Fibroblast of skin of right quadriceps (primary cell): ENCODE measurements at places on chromosomes 16 and 17.

DNA sequence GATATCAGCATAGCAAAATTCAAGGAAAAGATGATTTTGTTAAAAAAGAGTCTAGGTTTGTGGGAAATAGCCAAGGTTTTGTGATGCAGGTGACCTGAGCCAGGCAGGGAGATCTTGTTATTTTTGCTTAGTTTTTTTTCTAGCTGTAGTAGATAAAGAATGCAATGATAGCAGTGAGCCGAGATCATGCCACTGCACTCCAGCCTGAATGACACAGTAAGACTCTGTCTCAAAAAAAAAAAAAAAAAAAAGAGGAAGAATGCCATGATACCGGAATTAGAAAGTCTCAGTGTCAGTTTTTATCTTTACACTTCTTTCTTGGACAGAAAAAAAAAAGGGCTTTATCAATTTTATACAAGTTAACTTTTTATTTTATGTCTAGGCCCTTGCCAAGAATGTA, 27.5 kb downstream of the TMEM238L start:
- no peak for DNase-seq

GRCh38 chr17:8706431-8706830, 38.2 kb downstream of the CCDC42 start:
- no peak for DNase-seq

DNA sequence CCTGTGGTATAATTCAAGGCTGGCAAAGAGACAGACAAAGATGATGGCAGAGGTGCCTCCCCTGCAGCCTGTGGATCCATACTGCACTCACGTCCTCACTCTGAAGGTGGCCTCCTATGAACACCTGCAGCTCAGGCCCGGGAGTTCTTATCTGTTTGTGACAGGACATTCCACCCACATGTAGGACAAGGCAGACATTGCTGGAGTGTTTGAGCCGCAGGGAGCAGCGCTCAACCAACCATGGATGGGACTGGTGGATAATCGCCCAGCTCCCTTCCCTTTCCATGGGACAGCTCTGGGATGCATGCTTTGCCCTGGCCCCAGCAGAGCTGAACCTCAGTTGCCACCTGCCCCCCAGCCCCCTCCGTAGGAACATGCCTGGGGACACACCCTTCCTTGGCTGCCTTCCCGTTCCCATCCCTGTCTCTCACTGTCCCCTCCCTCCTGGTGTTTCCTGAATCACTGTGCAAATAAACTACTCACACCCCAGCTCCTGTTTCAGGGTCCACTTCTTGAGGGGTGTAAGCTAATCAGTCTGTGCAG, 22.2 kb downstream of the ITPRIPL2 start:
- no peak for DNase-seq

- DNase-seq, result no peak
Observed at GRCh38 chr16:14350081-14350480, 279.0 kb downstream of the MRTFB start.

- DNase-seq, result peak; percentile 98
Observed at GRCh38 chr17:82396601-82397435, 21.3 kb upstream of the HEXD start.

GRCh38 chr16:16096121-16096857, 127.0 kb downstream of the ABCC6 start:
- peak; percentile 77 for DNase-seq

GRCh38 chr17:73875346-73875745, 231.1 kb upstream of the SDK2 start:
- DNase-seq, result no peak

DNA sequence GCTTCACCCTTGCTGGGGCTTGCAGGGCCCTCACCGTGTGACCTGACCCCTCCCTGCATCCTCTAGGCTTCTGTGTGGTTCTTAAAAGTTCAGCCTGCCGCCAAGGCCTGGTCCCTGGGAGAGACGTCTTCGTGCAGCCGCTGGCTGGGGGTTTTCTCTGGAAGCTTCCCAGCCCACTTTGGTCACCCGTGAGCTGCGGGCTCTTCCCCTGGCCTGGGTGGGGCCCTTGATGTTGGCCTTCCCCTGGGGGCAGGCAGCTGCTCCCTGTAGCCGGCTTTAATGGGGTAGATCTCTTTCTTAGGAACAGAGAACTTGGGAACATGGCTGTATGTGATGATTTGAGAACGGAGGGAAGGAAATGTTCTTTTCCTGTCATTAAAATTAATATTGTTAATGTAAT, 32.7 kb downstream of the ZNF750 start:
- DNase-seq, result no peak

- no peak for DNase-seq
Observed at GRCh38 chr16:7602291-7602950, 269.8 kb downstream of the RBFOX1 start.

DNA sequence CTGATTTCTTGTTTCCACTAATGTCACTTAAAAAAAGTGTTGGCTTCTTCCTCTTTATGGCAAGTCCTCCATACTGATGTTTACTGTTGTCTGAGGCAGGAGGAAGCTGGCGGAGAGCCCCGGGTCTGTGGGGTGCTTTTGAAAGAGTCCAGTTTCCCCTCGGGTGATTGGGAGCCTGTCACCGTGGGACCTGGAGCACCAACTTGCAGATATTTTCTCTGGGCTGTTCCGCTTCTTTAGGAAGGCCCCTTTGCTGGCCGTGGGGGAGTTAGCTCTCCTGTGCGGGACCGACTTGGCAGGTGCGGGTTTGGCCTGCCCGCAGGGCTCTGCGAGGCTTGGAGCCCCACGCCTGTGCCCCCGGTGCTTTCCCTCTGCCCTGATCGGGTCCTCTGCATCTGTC, 3.1 kb downstream of the BANP start:
- no peak for DNase-seq

GRCh38 chr16:67459066-67459860, 21.7 kb downstream of the ATP6V0D1 start:
- DNase-seq, result no peak

GRCh38 chr17:66354472-66354871, 52.1 kb downstream of the PRKCA start:
- no peak for DNase-seq

- DNase-seq, result no peak
Observed at GRCh38 chr17:79081571-79082276, 7.1 kb downstream of the ENGASE start.

- peak; percentile 57 for DNase-seq
Observed at GRCh38 chr16:63653044-63653839, 1468.6 kb downstream of the CDH11 start.

GRCh38 chr16:85056211-85056748, 28.7 kb downstream of the KIAA0513 start:
- DNase-seq, result peak; percentile 40

- no peak for DNase-seq
Observed at GRCh38 chr16:56758930-56759329, 29.0 kb downstream of the NUP93 start.

GRCh38 chr16:59566446-59566845, 832.3 kb upstream of the GOT2 start:
- DNase-seq, result peak; percentile 5

GRCh38 chr17:58231641-58232040, 6.7 kb upstream of the LPO start:
- DNase-seq, result peak; percentile 67

DNA sequence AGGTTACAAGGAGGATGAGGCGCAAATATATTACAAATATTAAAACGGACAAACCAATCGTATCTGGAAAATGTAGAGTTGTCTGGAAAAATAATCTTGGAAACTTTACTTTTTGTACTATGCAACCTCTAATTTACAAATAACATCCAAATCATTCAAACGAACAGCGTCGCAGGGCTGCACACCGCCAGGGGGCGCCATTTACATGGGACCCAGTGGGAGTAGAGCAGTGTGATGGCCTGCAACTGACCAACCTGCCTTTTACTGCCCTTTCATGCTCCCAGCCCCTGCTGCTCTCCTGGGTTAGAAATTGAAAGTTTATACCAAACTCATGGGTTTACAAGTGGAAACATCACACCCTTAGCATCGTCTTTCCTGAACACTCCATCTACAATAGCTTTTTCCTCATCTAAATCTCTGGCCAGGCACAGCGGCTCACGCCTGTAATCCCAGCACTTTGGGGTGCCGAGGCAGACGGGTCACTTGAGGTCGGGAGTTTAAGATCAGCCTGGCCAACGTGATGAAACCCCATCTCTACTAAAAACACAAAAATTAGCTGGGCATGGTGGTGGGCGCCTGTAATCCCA, 10.0 kb downstream of the PITPNC1 start:
- DNase-seq, result peak; percentile 25

- DNase-seq, result no peak
Observed at GRCh38 chr17:18970582-18971480, 18.9 kb downstream of the SLC5A10 start.

- no peak for DNase-seq
Observed at GRCh38 chr17:32016231-32016630, 9.0 kb downstream of the LRRC37B start.

DNA sequence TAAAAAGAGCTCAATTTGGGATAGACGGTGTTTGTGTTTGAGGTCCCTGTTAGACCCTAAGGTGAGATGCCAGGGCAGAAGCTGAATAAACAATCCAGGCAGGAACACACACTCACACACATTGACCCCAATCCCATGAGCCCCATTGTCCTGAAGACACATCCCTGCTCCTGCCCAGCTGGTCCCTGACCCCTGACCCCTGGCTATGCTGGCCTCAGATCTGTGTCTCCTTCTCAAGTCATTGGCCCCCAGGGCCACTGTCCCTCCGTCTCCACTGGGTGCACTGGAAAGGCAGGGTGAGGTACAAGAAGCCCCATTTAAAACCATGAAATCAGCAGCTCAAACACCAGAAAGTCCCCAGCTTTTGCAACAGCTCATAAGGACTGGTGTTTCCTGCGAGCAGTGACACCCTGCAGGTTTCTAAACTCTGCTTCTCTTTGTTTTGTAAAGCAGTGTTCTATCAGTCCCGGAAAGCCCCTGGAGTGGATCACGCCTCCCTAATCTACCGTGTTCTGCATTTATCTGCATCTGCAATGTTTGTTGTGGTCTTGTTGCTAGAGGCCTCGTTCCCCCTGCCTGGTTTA, 18.0 kb upstream of the ASGR2 start:
- DNase-seq, result no peak

DNA sequence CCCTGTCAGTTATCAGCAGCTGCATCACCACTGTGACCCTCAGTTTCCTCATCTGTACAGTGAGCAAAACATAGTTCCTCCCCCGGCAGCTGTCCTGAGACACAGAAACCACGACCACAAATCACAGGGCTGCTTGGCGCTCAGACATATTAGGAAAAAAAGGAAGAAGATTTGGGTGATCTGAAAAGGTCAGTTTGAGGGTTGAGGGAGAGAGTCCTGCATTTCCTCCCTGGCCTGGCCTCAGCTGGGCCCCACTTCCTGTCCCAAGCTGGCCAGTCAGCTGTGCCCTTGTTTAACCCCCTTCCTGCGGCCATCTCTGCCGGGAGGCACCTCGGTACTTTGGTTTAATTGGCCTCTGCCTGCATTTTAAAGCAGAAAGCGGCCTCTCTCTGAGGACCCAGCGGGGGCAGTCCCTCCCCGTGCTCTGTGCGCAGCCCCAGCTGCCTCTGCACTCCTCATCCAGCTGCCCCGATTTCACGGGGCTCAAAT, 24.0 kb upstream of the CIBAR2 start:
- DNase-seq, result no peak

DNA sequence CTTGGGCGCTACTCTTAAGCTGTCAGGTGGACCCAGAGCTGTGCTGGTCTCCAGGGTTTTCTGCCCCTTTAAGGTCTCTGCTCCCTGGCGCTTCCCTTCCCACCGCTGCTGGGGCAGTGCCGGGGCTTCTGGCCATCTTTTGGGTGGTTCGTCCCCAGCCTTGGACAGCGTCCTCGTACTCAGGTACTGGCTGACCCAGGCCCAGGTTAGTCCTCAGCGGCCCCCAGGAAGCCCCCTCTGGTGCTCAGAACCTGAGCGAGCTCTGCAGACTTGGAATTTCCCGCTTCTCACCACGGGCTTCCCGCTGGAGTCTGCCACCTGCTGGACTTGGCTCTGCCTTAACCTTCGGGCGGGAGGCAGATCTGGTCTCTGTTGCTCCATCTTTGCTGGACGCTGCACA, 94.1 kb upstream of the ZNF750 start:
- no peak for DNase-seq

DNA sequence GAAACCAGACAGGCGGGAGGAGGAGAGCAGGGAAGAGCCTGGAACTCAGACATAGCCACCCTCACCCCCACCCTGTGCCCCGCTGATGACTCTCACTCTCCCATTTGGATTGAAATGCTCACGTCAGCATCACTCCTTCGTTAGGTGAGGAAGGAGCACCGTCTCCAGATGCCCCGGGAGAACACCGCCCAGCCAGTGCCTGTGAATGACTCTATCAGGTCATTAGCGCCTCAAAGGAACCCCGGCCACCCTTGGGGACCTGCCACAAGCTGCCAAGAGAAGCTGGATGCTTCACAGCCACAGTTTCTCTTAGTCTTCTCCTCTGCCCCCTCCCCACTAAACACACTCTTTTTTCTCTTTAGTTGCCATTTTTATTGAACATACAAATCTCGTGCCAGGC, 66.0 kb downstream of the CACNG3 start:
- DNase-seq, result no peak
